Activated CD8-positive, alpha-beta memory T cell treated with anti-CD3 and anti-CD28 coated beads, Interleukin-2, amount 10 ng/mL, durations not matched to agents 7 days and 5 days (primary cell): ENCODE measurements at places on chromosomes 7 and 10. TPM values are rescaled to one million over a fixed set of nuclear protein-coding genes. Genes with fewer than 3 reads are reported as not detected.

- DNase-seq: no peak
Observed at GRCh38 chr10:101888251-101888949, 44.8 kb upstream of the KCNIP2 start.

GRCh38 chr7:25037325-25037724, 57.3 kb upstream of the OSBPL3 start:
- DNase-seq: no peak

Gene SRI
- total RNA-seq: 187 TPM

DNA sequence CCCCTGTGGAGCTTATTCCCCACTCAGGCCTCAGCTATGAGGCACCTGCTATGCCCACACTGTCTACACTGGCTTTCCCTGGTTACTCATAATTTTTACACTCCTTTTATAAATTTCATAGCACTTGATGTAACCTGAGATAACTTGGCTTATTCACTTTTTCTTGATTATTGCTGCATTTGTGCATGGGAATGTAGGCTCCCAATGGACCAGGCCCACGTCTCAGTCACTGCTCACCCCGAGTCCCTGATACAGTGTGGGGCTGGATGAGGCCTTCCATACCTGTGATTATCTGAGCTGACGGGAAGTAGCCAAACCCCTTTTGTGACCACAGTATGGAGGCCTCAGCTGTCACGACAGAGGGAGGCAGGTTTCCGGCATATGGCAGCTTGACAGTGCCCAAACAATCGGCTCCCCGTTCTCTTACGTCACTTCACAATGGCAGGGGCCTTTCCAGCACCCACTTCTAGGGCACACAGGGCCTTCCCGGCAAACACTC, 645.3 kb downstream of the ACTR3B start:
- DNase-seq: no peak

DNA sequence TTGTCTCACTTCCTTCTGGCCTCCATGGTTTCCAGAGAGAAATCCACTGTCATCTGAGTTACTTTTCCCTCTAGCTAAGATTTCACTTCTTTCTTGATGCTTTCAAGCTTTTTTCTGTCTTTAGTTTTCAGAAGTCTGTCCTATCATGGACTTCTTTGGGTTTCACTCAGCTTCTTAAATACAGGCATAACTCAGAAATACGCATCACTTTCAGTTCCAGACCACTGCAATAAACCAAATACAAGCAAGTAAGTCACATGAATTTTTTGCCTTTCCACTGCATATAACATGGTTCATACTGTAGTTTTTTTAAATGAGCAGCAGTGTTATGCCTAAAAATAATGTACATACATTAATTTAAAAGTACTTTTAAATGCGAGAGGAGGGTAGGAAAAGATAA, 48.7 kb downstream of the STK17A start:
- no peak for DNase-seq

DNA sequence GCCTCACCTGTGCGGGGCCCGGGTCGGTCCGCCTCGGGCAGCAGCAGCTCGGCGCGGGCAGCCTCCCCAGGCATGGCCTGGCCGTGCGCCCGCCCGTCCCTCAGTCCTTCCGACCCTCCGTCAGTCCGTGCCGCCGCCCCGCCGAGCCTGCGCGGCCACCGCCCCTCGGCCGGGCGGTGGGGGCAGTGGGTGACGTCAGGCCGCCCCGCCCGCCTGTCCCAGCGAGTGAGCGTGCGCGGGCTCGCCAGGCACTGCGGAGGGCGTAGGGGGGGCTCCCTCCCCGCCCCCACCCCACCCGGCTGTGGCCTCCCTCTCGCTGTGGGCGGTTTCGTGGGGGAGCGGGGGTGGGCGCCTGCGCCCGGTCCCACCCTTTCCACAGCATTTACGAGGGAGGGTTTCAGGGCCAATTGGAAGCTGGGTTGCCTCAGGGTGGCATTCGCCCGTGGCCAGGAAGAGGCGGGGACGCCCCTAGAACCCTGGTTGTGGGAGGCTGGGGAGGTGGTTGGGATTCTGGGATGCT, at the start of gene NACAD:
NACAD (minus strand) TSS at position 149 of the 520 bp plus-strand sequence; CDS start at position 74, 75 bp downstream.
- DNase-seq: no peak

- no peak for DNase-seq
Observed at GRCh38 chr7:120272701-120273475, at the start of gene KCND2. Gene KCND2 (plus strand): TSS chr7:120273175.

DNA sequence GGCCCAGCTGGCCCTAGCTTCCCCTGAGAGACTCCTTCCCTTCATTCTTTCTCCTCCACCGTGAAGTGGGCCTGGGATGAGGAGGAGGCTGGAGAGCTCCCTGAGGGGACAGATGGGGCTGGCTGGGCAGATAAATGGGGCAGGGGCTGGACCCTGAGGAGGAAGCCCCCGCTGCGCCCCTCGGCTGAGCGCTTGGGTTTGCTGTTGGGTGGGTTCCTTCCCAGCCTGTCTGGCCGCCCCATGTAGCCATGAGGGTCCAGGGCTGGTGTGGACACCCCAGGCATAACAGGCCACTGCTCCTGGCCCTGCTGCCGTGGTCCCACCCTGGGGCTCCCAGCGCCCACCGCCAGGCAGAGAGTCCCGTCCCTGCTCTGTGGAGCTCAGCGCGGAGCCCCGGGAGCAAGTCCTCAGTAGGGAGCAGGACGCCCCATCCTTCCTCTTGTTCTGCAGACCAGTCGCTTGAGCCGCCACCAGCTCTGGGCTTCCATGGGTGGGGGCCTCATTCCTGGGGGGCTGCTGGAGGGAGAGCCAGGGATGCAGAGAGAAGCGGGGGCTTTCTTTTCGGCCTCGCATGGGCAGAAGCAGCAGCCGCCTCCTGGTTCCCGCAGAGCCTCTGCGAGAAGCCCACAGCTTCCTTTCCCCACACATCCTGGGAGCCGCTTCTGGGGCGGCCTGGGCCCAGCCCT, 266.4 kb upstream of the TCERG1L start:
- DNase-seq: peak; percentile 34

GRCh38 chr10:8296090-8296733, 241.7 kb downstream of the GATA3 start:
- no peak for DNase-seq
